HT1080 (cell line): ENCODE measurements at places on chromosomes 2 and 18.
A peak's percentile ranks its signal among the peaks of the same experiment; 100 is the strongest.

DNA sequence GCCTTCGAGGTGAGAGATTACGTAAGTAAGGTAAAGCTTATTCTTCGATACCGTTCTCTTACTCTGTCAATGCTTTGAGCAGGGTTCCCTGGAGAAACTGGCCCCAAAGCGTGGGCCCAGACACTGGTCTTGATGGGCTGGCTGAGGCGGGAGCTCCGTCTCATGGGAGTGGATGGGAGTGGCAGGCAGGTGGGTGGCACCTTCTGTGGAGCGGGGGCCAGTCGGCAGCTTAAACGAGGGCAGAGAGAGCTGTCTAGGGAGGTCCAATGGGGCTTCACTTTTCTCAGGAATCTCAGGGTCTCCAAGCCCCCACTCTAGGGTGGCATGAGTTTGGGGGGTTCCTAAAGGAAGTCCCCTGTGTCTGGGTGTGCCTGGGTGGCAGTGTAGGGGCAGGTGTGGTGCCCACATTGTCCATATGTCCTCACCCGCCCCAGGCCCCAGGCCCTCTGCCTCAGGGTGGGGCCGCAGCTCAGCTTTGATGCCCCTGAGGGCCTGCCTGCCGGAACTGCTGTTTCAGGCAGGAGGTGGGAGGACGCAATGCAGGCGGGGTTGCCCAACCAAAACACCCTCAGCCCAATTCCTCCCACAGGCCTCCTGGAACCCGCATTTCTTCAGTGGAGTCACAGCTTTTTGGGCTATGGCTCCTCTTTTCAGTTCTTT lies 32.5 kb upstream of the FOSL2 start:
- no peak for DNase-seq

DNA sequence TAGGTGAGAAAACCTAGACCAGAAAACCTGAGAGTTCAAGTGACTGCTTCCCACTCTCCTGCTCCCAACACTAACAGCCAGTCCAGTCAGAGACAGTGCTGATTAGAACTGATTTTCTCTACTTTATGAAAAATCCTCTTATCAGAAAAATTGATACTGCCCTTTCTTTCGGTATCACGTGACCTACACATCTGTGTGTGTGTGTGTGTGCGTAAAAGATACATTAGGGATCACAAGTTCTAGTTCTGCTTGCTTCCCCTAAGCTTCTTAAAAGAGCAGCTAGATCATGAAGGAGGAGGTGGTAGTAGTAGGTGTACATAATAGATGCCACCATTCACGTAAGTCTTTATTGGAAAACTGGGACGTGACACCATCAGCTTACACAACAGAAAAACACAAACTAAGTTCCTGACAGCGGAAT lies 1.5 kb downstream of the ARL5A start:
- DNase-seq, result no peak

DNA sequence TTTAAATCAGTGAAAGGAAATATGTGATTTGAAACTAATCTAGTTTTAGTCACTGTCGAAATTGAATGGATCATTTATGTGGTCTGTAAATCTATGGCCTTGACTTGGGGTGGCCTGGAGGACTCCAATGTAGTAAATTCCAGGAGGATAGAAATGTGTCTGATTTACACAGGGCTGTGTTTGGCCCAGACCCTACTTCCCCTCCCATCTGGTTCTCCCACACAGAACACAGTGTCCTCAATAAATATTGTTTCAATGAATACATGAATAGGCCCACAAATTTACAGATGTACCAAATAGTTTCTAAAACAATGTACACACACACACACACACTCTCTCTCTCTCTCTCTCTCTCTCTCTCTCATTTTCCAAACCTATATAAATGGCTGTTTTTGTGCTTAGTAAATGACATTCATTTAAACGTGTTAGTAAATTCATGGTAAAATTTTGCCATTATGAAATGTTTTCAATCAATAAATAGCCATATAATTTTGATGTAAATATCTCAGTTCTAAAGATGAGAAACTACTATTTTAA lies 1.9 kb downstream of the CCDC68 start:
- no peak for DNase-seq

GRCh38 chr2:216678813-216679657 lies 16.3 kb downstream of the IGFBP5 start:
- DNase-seq, result no peak

GRCh38 chr18:8188184-8188583 lies 421.1 kb upstream of the RAB12 start:
- peak; percentile 94 for DNase-seq

- DNase-seq, result no peak
These were observed 1.3 kb downstream of the SIX2 start for GRCh38 chr2:45007961-45008295.

GRCh38 chr18:9454061-9454703 lies 21.1 kb upstream of the RALBP1 start:
- no peak for DNase-seq

DNA sequence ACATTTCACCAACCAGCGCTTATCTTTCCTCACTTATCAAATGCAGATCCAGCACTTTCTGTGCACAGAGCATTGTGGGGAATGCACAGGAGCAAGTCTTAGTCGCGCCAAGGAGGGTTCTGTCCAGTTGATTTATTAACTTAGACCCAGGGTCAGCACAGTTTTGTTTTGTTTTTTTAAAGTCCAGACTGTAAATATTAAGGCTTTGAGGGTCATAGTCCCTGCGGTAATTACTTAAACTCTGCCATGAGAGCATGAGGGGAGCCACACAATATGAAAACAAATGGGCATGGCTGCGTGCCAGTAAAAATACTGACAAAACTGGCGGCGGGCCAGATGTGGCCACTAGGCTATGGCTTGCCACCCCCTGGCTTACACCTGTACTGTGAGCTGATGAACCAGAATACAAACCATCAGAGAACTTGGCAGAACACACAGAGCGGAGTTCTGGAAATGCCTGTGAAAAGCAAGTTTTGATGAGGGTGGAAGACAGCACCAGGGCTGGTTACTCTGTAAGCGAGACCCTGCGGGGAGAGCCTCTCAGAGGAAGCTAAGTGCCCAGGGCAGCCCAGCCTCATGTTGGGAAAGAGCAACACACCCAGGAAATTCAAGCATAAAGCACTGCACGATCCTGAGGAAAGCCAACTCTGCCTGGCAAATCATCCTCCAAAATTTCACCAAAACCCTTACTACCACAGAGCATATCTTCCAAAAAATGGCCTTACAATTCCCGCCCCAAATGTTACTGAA lies 43.6 kb downstream of the L3MBTL4 start:
- no peak for DNase-seq

- DNase-seq, result no peak
These were observed 130.7 kb upstream of the SERTAD2 start for GRCh38 chr2:64784168-64785061.

DNA sequence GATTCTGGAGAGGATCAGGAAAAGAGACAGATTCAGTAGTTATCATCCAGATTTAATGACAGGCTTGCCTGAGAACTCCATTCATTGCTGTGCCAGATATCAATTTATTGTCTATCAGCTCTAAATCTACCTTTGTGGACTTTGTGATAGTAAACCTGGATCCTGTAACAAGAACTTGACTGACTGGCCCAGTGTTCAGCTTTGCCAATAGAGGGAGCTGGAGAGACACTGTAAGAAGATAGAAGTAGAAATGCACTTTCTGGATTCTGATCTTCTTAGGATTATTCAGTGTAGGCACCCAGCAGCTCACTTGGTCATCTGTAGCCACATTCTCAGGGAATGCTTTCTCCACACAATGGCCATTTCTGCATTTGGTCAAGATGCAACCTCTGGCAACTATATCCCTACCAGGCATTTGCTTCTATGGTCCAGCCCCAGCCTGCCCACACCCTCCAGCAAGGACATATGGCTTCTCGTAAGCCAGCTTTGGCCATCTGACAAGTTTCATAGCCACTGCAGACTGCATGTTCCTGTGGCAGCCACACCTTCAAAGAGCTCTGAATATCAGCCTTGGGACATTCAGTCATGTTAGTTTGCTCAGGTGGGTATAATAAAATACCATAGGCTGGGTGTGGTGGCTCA lies 6.1 kb upstream of the SERPINB8 start:
- DNase-seq, result peak; percentile 56

DNA sequence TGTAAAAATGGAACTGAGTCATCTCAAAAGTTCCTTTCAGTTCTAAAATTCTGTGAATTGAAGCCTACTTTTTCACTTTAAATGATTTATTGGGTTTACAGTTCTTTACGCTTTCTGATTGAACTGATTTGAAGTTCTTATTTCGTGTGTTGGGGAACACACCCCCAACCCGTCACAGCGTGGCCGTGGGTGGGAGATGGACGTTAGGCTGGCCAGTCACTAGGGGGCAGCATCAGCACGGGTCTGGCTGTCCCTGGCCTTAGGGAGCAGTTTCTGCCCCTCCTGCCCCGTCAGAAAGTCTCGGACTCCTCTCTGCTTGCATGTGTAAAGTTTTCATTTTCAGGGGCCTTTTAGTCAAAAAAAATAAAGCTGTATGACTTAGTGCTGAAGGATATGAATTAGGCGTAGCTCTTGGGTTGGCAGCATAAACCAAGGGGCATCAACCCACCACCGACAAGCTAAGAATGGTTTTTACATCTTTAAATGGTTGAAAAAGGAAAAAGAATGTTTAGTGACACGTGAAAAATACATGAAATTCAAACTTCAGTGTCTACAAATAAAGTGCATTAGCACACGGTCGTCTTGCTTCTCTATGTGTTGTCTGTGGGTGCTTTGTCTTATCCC lies 63.4 kb downstream of the ZCCHC2 start:
- peak; percentile 65 for DNase-seq

- no peak for DNase-seq
These were observed 189.4 kb upstream of the RND3 start for GRCh38 chr2:150676747-150677383.

DNA sequence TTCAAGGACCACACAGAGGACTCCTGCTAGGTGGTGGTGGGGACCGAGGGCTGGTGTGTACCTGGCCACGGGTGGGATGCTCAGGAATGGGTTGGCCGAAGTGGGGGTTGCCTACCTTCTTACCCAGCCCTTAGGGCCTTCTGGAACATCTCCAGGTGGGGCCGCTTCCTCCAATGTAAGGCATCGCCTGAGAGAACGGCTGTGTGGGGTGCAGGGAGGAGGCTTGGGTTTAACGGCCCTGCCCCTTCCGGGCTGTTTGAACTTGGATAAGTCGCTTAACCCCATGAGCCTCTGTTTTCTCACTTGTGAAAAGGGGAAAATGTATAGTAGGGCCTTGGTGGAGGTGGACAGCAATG lies 35.0 kb downstream of the EMILIN2 start:
- DNase-seq, result no peak

DNA sequence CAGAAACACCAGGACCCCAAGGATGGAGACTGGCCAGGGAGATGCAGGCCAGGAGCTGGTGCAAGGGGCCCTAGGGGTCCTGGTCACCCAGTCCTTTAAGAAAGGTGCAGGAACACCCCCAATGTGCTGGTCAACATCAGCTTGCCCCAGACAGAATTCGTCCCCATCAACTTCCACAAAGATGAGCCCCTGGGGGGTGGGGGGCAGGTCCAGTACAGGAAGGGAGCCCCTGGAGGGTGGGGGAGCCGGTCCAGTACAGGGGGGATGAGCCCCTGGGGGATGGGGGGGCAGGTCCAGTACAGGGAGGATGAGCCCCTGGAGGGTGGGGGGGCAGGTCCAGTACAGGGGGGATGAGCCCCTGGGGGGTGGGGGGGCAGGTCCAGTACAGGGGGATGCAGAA lies 160.7 kb upstream of the SALL3 start:
- no peak for DNase-seq

DNA sequence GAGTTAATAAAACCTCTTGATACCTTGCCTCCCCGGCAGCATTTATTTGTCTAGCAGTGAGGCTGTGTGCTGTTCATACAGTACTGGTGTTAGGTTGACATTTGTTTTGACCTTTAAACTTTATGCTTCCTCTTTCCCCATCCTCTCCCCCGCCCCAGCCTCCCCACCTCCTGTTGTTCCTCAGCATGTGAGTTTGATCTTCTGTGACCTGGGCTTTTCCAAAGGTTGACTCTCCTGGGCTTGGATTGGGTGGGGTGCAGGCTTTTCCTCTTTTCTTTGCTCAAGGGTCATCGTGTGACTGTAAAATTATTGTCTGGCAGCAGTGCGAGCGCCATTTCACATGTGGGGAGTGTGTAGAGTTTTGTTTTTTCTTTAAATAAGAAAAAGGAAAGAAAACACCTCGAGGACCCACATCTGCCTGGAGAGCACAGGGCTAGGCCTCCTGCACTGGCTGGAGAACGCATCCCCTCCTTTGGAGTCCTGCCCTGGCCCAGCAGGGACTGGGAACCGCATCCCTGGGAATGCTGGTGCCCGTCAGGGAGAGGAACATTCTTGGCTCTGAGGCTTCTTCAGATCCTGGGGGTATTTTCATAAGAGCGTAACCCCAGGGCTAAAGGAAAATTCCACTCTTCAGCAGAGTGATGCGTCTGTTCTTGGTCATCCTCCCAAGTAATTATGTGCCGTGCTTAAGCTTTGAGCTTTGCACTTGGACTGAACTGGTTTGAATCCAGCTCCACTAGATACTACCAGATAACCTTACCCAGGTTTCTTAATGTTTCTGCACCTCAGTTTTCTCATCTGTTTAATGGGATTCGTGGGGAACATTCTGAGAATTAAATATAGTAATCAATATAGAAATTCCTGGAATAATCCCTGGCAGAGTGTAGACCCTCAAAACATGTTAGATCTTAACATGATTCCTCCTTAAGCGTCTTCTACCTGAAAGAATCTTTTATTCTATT lies 91.5 kb downstream of the SETBP1 start:
- DNase-seq, result no peak

- no peak for DNase-seq
These were observed 314.8 kb downstream of the CDH2 start for GRCh38 chr18:27862041-27862682.

- no peak for DNase-seq
These were observed 8.8 kb downstream of the TMEM37 start for GRCh38 chr2:119440501-119440870.

DNA sequence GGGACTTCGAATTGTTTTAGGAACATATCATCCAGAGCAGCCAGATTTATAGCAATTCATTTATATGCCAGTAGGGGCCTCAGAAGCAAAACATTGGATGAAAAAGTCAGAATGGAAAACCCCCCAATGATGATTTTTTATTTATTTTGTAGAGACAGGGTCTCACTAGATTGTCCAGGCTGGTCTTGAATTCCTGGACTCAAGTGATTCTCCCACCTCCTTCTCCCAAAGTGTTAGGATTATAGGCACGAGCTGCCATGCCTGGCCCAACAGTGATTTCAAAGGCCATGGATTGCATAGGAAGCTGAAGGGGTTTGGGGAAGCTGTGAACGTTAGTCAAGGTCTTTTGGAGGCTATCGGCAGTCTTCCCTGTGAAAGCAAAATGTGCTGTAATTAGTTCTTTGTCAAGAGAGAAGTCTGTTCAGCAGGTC lies 21.9 kb upstream of the MCFD2 start:
- DNase-seq, result no peak
